SJSA1 (cell line): ENCODE measurements at places on chromosomes 6 and 20. TPM values are rescaled to one million over a fixed set of nuclear protein-coding genes. Genes with fewer than 3 reads are reported as not detected.

Gene RAB44
- not detected in 2 replicates for total RNA-seq

Gene MAFB
- not detected in 2 replicates for total RNA-seq

Gene ADGRB3
- total RNA-seq, result not detected in 2 replicates

Gene NANP
- total RNA-seq, result 7.6 and 9.8 TPM in 2 replicates

Gene TCP11
- 0.60 and 1.6 TPM in 2 replicates for total RNA-seq

Gene ABHD16B
- total RNA-seq, result not detected in 2 replicates

Gene TSHZ2
- not detected in 2 replicates for total RNA-seq

Gene WFDC12
- not detected in 2 replicates for total RNA-seq

Gene C6orf58
- total RNA-seq, result not detected in 2 replicates

GRCh38 chr6:83592770-83593394 lies 80.5 kb downstream of the PRSS35 start:
- peak; percentile 37 for DNase-seq

DNA sequence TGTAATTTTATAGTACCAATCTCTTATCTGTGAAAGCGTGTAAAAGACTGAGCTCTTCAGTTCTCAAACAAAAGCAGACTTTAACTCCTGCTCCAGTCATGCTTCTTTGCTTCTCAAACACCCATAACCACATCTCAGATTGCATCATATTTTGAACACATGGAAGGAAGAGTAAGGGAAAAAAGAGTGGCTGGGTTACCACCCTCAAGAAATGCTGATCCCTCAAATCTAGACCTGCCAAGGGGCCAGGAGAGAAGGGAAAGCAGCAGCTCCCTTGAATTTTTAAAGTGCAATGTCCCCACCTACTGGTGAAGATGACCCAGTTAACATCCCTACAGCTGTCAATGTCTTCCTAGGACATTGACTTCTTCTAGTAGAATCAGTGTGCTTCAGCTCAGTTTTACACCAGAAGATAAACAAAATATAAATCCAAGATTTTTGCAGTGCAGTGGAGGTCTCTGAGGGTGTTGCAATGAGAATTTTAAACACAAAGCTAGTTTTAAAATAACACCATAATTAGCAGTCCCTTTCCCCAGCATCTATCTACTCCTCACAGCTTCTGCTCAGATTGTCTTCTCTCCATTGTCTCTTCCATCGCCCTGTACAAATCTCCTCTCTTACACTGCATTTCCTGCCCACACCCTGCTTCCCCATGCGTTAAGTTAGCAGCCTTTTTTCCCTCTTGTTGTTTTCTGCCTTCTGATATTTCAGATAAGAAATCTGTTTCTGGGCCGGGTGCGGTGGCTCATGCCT lies 22.6 kb upstream of the HLA-DQB2 start:
- peak; percentile 33 for DNase-seq

GRCh38 chr20:47789081-47789763 lies 3.9 kb upstream of the SULF2 start:
- DNase-seq, result no peak

GRCh38 chr20:36342331-36343120 lies 36.4 kb downstream of the DLGAP4 start:
- DNase-seq, result no peak

- no peak for DNase-seq
Observed at GRCh38 chr6:92763680-92764079, 655.7 kb downstream of the EPHA7 start.

DNA sequence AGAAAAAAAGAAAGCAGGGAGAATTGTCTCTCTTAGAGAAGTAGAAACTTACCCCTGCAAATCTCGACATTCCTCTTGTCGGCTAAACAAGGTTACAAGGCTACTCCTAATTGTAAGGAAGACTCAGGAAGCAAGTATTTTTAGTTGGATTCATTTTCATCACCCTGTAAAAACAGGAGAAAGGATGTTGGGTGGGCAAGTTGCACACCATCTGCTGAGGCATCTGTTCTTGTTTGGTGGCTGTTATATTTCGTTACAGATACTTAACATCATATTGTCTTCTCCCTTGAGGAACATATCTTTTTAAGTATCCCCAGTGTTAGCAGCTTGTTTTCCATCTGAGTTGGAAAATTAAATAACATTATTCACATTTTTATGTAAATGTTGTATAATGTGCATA lies 187.5 kb downstream of the PLCB4 start:
- no peak for DNase-seq

- peak; percentile 28 for DNase-seq
Observed at GRCh38 chr6:44538807-44539201, 151.3 kb downstream of the CDC5L start.

- no peak for DNase-seq
Observed at GRCh38 chr6:15936503-15936902, 192.4 kb upstream of the MYLIP start.

DNA sequence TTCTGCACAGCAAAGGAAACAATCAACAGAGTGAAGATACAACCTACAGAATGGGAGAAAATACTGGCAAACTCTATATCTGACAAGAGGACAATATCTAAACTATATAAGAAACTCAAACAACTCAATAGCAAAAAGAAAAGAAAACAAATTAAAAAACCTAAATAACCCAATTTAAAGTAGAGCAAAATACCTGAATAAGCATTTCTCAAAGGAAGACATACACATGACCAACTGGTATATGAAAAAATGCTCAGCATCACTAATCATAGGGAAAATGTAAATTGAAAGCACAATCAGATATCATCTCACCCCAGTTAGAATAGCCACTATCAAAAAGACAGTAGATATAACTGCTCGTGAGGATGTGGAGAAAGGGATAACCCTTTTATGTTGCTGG lies 87.8 kb upstream of the FOXA2 start:
- DNase-seq, result no peak

GRCh38 chr6:28635547-28636158 lies 110.0 kb downstream of the GPX5 start:
- DNase-seq, result no peak

DNA sequence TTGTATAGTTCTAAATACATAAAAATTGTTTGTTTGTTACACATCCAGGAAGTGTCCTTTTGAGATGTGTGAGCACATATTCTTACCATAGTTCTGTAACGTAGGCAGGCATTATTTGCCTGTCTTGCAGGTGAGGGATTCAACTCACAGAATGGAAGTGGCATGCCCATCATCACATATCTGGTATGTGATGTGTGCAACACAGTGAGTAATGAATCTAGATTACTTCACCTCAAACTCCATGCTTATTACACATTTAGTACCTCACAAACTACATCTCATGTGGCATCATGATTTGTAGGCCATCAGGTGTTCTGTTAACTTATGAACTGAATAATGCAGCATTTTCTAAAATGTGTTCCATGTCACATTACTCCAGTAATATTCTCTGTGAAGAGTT lies 181.6 kb downstream of the PLCB4 start:
- no peak for DNase-seq

GRCh38 chr20:49999329-49999728 lies 16.5 kb downstream of the SNAI1 start:
- no peak for DNase-seq

- DNase-seq, result peak; percentile 15
Observed at GRCh38 chr6:97215157-97215769, 67.8 kb downstream of the MMS22L start.

DNA sequence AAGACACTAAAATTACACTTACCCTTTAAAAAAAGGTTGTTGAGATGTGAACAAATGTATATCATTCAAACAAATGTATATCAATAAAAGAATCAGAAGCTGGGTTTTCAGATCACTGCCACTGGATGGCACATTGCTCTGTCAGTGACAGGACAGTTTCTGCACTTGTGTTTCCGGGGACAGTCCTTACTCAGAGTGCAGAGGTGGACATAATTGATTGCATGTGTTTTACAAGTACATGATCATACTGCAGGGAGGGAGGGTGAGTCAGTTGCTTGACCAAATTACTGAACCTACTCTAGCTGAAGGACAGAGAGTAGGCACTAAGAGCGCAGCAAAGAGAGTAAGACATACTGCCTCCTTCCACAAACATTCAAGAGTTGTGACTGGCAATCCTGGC lies 302.3 kb downstream of the TENT5A start:
- DNase-seq, result no peak

GRCh38 chr6:21961226-21961625 lies 335.6 kb downstream of the PRL start:
- no peak for DNase-seq

- DNase-seq, result no peak
Observed at GRCh38 chr20:8875586-8875985, 193.3 kb upstream of the PLCB4 start.

GRCh38 chr6:12594530-12594893 lies 122.1 kb upstream of the PHACTR1 start:
- DNase-seq, result no peak

GRCh38 chr6:15299430-15300131 lies 53.7 kb downstream of the JARID2 start:
- no peak for DNase-seq

- no peak for DNase-seq
Observed at GRCh38 chr6:111625461-111626391, 20.0 kb upstream of the TRAF3IP2 start.
